ENCODE measurements at places on chromosomes 3 and 15.

GRCh38 chr15:45179221-45179985 is 8.4 kb downstream of the SHF start:
- peak; percentile 61 for DNase-seq

DNA sequence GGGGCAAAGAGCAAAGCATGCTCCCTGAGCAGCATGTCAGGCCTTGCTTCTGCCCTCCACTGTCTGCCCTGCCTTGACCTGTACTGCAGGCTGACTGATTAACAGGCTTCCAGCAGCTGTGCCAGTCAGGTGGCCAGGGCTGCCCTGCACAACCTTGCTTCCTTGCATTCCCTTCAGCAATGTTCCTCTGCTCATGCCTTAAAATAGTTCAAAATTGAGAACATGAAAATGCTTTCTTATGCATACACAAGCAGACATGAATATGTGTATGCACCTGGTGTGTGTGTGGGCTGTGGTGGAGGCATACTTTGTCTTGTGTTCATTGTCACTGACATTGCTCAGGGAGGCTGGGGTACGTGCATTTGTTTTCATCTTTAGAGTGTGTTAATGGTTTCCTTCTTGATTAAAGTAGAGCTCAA is 1.2 kb upstream of the SLC22A13 start:
- no peak for DNase-seq

DNA sequence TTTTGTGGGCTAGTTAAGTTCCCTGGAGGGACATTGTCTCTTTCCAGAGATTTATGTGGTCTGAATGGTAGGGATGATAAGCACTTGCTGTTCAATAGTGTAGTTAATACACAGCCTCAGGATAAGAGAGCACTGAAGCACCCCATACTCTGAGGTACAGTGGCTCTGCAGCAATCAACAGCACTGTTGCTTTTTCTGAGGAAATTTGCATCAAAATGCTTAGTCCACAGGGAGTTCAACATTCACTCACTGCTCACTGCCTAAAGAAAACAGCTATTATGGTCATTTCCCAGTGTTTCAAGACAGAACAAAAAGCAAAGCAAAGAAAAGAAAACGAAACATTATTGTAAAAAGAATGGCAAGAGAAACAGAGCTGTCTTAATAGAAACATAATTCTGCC is 441.9 kb downstream of the PLOD2 start:
- DNase-seq: no peak

DNA sequence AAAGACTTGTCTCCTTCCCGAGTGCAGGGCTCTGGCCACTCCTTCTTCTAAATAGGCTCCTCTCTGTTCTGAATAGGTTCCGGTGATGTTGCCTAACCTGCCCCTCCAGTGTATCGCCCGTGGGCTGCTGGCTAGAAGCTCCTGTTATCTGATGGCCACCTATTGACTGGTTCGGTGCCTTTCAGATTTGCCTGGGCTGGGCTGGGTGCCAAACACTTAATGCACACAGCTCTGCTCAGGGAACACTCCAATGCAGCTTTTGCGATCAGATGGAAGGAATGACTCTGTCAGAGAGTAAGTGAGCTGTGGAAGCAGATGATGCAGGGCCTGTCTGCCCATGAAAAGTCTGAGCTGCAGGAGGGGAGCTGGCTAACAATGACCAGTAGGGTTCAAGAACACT is 112.9 kb downstream of the CORO2B start:
- no peak for DNase-seq

DNA sequence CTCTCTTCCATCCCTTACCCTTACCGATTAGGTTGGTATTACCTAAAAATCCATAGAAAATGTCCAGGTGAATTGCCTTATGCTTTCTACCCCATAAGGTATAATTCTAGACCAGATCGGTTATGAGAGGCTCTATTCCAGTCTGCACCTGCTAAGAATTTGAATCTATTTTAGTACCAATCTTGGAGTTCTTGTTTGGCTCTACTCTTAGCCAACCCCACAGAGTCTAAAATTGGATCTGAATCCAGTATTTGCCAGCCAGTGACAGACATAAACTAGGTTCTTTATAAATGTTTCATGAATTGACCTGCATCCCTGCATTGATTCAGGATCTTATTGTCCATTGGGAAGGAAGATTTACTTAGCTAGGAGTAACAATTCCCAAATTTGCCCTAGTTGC is 6.5 kb downstream of the KLHL24 start:
- no peak for DNase-seq

- no peak for DNase-seq
Observed at GRCh38 chr15:79903626-79904025, 6.8 kb upstream of the MTHFS start.

DNA sequence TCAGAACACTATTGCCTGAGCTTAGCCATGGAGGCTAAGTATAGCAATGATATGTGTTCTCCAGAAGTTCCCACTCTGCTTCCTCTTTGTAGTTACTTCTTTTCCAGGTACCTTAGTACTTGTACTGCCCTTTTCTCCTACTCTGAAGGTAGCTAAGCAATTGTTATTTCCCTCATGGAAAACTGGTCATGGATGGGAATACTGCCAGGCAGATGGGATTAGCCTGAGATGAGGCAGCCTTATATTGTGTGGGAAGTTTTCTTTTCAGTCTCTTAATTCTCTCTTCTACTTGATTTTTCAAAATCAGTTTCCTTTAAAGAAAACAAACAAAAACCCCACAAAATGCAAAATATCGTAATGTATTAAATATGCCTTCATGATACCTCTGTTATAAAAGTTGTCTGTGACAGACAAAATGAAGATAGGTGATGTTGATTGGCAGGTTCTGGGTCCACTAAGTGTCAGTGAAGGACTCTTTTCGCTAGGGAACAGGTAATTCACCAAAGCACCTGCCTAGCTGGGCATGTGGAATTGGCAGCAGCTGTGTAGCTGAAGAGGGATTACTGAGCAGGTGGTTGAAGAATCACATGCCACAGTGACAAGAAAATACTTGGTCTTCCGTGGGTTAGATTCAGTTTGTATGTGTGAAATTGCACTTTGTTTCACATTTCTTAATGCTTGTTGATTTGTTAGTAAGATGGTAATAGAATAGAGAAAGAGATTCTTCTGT is 4.1 kb downstream of the ZNF609 start:
- DNase-seq: no peak

DNA sequence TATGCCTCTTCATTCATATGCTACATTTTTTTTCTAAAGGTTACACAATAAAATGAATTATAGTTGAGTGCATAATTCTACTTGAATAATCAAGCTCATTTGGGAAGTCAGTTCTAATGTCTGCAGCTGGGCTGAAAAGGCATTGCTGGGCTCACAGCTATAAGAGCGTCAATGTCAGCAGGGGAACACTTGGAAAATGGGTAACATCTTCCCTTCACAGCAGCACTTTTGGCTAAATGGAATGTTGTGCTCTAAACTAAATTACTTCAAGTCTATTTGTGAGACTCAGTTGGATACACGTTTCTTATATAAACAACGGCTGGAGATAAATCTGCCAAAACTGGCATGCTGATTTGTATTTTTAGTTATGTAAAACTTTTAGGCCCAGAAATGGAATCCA is 357.8 kb downstream of the TBL1XR1 start:
- no peak for DNase-seq

- DNase-seq: no peak
Observed at GRCh38 chr3:126416943-126417342, 22.2 kb downstream of the CFAP100 start.

DNA sequence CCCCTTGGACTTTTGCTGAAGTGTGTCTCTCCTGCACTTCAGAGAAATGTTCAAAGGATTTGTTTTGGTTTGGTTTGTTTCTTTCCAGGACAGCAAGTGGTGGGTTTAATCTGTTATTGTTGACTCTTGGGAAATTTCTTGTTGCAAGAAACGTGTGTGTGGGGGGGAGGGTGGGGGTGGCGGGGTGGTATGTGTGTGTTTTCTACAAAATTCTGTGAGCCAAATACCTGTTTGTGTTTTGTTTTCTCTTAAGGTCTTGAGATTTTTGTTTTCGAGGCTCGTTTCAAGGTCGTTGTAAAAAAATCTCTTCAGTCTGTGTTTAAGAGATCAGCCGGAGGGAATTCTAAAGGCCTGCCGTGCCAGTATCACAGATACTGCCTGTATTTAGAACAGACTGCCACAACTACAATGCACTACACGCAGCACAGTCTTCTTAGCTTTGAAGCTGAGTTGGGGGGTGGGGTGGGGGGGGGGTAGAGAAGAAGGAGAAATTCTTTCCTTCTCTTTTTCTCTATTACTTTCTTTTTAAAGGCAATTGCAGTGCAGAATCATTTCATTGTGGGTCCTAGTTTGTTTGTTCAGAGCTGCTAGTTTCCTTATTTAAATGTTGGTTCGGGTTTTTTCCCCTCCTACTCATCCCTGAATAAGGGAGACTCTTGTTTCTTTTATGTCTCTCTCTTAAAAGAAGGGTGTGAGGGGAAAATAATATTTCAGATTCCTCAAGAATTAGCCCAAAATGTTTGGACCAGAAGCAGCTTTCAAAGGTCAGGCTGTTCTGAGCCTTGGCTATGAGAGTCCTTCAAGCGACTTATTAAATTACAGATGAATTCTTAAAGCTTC is 1.4 kb upstream of the BCL6 start:
- DNase-seq: no peak
